ENCODE measurements at places on chromosomes 13 and 19. TPM values are rescaled to one million over a fixed set of nuclear protein-coding genes. Genes with fewer than 3 reads are reported as not detected.

The CCDC122 gene
- total RNA-seq: 0.45 TPM

The SYNGR4 gene
- not detected for total RNA-seq

The CRLF1 gene
- not detected for total RNA-seq

The KLK2 gene
- not detected for total RNA-seq

The ZNF154 gene
- 2.2 TPM for total RNA-seq

The ZSWIM9 gene
- 6.7 TPM for total RNA-seq

The KLK11 gene
- total RNA-seq: not detected

The PET100 gene
- total RNA-seq: 128 TPM

The ALKBH6 gene
- total RNA-seq: 42.1 TPM

The CCL25 gene
- total RNA-seq: 6.0 TPM

The C3 gene
- not detected for total RNA-seq

The C1QTNF9B gene
- not detected for total RNA-seq

The CLIP3 gene
- 1.5 TPM for total RNA-seq

The ICAM5 gene
- total RNA-seq: 0.46 TPM

Data from activated naive CD4-positive, alpha-beta T cell treated with anti-CD3 and anti-CD28 coated beads, Interleukin-2, amount 10 ng/mL, durations not matched to agents 5 hours and 36 hours (primary cell).